Fibroblast of pulmonary artery (primary cell): ENCODE measurements at places on chromosomes 13 and 19.
A peak's percentile ranks its signal among the peaks of the same experiment; 100 is the strongest.

GRCh38 chr19:9808855-9809824 lies 9.7 kb downstream of the FBXL12 start:
- no peak for DNase-seq

- peak; percentile 54 for DNase-seq
Observed at GRCh38 chr13:51625555-51626345, 41.5 kb downstream of the WDFY2 start.

DNA sequence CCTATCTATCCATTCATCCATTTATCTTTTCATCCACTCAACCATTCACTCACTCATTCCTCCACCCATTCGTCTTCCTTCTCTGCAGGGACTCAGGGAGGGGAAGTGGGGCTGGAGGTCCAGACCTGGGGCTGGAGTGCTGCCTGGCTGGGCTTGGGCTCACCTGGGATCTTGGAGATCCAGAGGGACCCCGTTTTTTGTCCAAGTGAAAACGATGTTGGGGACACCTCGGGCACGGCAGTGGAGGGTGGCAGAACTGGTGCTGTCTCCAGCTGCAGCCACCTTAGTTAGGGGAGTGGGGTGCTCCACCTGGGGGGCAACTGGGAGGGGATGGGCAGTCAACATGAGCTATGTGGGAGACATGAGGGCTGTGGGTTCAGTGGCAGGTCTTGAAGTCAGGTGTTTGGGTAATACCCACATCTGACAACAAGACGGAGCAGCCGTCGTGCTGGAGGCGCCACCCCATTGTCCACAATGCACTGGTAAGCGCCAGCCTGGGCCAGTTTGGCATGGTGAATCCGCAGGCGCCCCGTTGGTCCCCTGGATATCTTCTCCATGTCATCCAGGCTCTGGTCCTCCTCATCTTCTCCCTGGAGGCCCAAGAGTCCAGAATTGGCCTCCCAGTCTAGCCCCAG lies 10.2 kb downstream of the NPHS1 start:
- DNase-seq = no peak

DNA sequence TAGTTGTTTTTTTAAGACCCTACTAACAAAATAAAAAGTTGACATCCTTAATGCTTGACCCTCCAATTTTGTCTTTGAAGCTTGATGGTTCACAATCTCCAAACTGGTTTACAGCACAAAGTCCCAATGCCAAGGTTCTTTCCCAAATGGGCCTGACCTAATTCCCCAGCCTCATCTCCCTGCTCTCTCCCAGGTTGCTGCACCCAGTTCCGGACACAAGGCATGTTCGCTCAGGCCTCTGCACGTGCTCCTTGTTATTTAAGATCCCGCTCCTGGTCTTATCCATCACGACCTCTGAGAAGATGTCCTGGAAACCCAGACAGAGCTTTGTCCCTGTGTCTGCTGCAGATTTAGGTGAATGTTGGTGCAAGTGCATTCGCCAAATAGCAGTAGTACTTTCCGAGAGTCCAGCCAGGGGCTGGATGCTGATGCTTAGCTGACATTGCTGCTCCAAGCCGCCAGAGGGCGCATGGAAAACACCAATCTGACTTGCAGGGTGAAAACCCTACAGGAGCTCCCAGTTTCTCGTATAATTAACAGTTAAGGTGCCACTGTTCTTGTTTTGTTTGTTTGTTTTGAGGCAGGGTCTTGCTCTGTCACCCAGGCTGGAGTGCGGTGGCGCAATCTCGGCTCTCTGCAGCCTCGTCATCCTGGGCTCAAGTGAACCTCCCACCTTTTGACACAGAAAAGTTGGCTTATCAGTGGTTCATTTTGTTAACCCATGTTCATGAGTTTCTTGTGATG lies 18.5 kb downstream of the LYPD3 start:
- DNase-seq = peak; percentile 82

GRCh38 chr13:113238536-113238935 lies 29.1 kb downstream of the CUL4A start:
- no peak for DNase-seq

- DNase-seq = no peak
Observed at GRCh38 chr13:109913936-109914510, 127.6 kb upstream of the IRS2 start.

DNA sequence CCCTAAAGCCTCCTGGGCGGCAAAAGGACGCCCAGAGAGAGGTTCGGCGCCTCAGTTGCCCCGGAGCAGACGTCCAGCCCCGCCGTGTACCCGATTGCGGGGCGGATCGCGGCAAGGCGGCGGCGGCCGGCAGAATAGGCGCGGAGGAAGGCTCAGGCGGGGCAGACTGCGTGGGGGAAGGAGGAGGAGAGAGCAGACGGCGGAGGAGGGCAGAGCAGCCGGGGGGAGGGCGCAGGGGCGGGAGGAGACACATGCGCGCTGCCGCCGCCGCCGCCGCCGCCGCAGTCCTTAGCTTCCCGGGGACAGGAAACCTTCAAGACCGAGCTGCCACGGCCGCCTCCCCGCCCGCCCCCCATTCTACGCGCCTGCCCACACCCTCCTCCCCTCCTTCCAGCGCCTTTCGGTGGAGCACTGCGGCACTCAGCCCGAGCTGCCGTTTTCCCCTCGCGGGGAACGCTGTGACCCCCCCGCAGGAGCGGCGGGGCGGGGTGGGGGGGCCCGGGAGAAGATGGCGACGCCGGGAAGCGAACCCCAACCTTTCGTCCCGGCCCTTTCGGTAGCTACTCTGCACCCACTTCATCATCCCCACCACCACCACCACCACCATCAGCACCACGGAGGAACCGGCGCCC lies at the start of gene LRCH1:
LRCH1 (plus strand) TSS at position 282 of the 632 bp plus-strand sequence; CDS start at position 509, 227 bp downstream.
- DNase-seq = peak; percentile 87

GRCh38 chr19:3142781-3143337 lies 7.0 kb downstream of the GNA15 start:
- no peak for DNase-seq

DNA sequence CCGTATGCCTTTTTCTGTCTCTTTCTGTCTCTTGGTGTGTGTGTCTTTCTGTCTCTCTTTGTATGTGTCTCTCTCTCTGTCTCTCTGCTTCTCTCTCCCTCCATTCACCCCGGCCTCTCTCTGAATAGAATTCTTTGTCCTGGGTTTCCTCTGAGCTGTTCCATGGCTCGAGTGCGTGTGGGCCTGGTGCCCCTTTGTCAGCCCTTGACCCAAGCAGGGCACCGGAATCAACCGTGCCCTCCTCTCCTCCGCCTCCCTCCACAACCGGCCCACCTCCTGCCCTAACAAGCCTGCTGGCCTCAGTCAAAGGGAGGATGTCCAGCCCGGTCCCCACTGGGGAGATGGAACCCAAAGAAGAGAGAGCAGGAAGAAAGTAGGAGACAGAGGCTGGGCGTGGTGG lies 3.2 kb downstream of the AXL start:
- no peak for DNase-seq

- no peak for DNase-seq
Observed at GRCh38 chr19:51610576-51610975, 19.6 kb downstream of the SIGLEC5 start.

DNA sequence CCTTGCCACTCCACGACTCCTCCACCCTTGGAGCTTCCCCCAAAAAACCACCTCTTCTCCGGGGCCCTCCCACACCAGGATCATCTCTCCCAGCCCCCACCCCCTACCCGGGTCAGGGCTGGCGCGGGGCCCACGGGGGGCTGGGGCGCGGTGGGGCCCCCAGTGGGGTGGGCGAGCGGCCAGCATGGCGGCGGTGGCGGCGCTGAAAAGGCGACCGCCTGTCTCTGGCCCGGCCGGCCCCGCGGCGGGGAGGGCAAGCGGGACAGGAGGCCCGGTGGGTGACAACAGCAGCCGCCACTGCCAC lies 850 bp downstream of the DYRK1B start:
- DNase-seq = no peak

- no peak for DNase-seq
Observed at GRCh38 chr13:111230385-111230930, 90.0 kb upstream of the TEX29 start.

GRCh38 chr19:48836089-48837017 lies at the start of gene HSD17B14:
Gene HSD17B14, minus strand, starts transcription at chr19:48836491. Its CDS starts 80 bp downstream, at chr19:48836411.
- peak; percentile 27 for DNase-seq

DNA sequence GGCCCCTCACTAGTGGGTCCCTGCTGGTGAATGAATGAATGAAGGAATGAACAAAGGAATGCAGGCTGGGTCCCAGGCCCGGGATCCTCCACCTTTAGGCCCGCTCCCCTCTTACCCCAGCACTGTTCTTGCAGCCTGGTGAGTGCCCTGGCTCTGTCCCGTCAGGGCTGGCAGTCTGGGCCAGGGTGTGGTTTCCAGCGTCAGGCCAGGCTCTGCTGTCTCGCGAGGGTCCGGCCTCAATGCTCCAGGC lies 317 bp downstream of the LYL1 start:
- DNase-seq = no peak

DNA sequence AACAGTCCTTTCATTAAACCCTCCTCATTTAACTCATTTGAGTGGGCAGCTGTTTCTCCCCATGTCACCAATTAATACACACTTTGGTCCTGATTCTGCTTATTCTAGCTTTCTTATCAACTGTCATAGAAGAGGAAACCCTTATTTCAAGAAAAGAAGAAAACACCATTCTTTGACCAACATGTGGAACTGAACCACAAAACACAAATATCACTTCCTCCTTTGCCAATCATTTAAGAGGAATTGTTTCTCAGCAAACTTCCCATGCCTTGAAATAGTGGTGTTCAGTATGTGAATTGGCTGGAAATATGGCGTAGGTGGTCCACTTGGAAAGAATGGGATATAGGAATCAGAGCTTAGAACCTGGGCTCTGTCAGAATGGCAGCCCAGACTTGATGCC lies 20.4 kb downstream of the MBD3L2B start:
- DNase-seq = no peak

DNA sequence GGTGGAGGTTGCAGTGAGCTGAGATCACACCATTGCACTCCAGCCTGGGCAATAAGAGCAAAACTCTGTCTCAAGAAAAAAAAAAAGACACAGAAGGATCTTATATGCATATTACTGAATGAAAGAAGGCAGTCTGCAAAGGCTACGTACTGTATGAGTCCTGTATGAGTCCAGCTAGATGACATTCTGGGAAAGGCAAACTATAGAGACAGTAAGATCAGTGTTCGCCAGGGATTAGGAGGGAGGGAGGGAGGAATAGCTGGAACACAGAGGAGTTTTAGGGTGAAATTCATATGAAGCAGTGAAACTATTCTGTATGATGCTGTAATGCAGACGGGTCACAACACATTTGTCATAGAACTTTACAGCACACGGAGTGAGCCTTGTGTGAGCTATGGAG lies 165.9 kb upstream of the RNF113B start:
- DNase-seq = no peak

DNA sequence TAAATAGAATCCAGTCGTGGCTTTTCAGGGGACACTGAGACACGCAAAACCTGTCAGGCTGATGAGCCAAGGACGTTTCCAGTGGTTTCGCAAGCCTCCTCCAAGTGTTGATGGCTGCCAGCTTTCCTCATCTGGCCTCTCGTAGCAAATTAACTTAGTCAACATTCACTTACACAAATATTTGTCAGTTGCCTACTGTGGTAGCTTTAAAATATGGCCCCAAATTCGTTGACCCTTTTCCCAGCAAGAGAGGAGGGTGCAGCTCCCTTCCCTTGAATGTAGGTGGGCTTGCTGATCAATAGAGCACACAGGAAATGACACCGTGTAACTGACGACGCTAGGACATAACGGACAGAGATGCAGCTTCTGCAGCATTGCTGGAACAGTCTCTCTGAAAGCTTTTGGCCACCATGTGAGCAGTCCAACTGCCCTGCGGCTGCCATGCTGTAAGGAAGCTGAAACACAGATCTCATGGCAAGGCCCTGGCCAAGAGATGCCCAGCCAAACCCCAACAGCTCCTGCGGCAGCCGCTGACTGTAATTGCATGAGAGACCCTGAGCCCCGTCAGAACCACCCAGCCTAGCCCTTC lies 5.5 kb upstream of the RANBP3 start:
- DNase-seq = peak; percentile 54

DNA sequence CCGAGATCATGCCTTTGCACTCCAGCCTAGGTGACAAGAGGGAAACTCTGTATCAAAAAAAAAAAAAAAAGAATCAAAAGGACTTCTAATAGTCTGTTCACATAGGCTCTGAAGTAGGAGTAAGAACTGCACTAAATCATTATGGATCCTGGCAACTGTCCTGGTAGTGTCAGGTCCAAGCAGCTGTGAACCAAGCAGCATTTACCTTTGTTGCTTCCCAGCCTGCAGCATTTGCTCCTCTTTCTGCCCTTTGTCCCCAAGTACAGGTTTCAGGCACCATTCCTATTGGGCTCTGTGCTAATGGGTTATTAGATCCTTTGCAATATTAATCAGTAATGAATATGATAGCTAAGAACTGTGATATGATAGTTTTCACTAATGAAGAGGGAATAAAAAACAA lies 77.4 kb upstream of the NBEA start:
- no peak for DNase-seq

DNA sequence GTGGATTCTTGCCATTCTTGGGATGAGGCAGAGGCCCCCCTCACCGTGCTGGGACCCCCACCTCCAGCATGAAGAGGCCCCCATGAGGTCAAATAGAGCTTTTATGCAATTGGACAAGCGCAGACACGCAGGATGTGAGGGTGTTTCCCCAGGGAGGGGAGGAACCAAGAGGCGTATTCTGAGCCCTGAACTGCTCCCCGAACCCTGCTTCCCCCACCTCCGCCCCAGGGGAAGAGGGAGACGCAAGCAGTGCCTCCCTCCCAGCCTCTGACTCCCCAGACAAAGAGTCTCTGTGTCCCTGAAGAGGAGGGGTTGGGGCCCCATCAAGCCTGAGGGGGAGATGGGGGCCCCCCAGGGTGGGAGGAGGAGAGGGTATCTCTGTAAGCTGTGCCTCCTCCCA lies 1.3 kb upstream of the RDH8 start:
- DNase-seq = no peak

GRCh38 chr13:98685146-98685545 lies 67.3 kb downstream of the SLC15A1 start:
- no peak for DNase-seq

DNA sequence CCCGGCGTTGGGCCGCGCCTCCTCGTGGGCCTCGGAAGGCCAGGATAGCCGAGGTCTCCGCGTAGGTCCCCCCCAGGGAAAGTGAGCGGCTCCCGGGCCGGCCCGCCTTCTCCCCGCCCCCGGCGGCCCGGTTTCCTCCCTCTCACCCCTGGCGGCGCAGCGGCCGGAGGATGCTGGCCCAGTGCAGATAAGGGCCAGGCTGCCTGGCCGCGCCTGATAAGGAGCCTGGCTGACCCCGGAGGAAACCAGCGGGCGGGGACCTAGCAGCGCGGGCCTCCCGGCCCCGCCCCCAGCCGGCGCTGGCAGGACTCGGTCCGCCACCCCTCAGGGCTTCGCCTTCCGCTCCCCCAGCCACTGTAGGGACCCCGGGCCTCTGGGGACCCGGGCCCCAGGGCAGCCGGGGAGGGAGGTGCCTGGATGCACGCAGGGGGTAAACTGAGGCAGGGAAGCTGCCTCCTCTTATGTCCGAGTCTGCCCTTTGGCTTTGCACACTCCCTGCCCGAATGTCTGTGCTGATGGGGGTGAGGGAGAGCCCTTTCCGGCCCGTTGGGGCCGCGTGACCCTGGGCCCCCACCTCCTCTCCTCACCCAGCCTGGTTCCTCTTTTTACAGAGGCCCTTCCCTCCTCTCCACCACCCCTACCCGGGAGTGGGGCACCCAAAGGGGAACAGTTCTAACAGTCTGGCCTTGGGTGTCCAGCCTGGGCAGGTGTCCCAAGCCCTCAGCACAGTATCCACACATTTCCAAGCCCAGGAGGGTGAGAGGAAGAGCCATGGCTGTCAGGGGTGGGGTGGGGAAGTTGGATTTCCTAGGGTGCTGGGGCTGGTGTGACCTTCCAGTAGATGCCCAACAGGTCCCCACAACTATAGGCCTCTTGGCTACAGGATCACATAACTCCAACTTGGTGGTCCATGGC lies at the start of gene LYL1:
LYL1 (minus strand) TSS at position 193 of the 915 bp plus-strand sequence. CDS start 1,687 bp downstream, outside the sequence.
- DNase-seq = peak; percentile 65
